ENCODE measurements at places on chromosomes 11 and 22.

DNA sequence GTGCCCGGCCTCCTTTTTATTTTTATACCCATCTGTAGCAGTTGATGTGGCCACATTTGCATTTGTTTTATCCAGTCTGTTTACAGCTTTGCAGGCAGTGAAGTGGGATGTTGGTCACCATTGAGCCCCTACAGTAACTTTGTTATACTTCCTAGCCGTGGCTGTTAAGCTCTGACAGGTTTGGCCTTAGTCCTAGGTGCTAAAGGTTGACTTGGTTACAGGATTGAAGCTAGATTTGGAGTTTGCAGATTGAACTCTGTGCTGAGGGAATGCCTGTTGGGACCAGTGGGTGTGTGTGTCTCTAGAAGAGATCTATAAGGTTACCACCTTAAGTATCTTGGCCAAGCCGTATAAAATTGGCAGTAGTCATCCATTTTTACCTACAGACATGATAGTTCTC lies 91.2 kb downstream of the PPP6R3 start:
- no peak for DNase-seq

- DNase-seq: no peak
Observed at GRCh38 chr22:23743303-23743705, 7.6 kb downstream of the ZNF70 start.

DNA sequence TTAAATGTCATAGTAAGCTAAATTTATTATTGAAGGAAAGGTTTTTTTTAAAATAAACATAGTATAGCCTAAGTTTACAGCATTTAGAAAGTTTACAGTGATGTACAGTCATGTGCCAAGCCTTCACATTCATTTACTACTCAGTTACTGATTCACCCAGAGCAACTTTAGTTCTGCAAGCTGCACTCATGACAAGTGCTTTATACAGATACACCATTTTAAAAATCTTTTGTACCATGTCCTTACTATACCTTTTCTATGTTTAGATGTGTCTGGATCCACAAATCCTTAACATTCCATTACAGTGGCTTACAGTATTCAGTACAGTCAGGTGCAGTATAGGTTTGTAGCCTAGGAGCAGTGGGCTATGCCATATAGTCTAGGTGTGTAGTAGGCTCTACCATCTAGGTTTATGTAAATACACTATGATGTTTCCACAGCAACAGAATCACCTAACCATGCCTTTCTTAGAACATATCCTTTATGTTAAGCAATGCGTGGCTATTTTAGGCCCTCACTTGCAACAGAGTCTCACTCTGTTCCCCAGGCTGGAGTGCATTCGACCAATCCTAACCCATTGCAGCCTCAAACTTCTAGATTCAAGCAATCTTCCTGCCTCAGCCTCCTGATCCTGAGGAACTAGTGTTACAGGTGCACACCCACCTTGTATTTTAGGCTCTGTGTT lies 79.5 kb upstream of the SLC25A18 start:
- DNase-seq: no peak

GRCh38 chr22:22691716-22692701 lies 47.6 kb downstream of the GGTLC2 start:
- no peak for DNase-seq

DNA sequence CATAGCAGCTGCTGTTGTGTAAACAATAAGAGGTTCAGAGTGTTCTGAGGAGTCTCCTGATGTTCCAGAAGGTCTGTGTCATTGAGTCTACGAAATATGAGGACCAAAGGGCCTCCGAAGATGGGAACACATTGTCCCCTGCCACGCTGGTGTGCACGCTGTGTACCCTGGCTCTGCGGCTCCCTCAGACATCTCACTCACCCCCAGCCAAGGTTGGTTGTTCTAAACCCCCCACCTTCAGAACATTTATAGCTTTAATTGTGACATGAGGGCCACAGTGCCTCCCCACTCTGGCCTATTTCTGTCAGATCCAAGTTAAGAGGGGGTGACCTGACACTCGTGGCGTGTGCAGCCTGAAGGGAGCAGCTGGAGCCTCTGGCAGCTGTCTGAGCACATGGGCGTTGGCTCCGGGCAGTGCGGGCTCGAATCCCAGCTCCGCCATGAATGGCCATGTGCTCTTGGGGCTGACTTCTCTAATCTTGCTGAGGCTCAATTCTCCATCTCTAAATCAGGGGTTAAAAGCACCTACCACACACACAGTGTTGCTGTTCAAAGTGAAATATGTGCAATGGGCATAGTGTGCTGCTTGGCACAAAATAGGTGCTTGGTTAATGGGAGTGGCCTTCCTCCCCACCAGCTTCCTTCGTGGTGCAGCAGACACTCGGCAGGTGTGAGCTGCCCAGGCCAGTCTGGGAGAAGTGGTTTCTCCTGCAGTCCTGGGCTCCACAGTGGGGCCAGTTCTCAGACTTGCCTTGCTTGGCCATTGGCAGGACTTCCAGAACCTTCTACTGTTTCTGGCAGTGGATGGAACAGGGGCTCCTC lies 39.7 kb upstream of the MICAL2 start:
- no peak for DNase-seq

DNA sequence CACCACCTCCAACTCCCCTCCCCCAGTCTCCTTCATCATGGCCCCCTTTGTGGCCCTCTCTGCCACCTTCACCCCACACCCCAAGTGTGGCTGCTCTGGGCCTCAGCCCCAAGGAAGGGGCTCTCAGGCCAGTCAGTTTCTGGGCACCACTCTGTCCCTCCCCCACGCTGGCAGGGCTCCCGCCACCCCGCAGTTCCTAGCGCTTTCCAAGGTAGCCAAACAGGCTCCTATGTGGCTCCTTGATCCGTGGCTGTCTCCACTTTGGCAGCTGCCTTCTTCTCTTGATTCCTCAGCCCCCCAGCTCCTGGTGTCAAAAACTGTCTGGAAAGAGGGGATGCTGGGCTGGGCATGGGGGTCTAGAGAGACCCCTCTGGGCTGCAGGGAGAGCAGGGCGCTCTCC lies 10.4 kb upstream of the CACNA1I start:
- DNase-seq: no peak

GRCh38 chr11:85718991-85719807 lies 33.2 kb upstream of the CCDC89 start:
- no peak for DNase-seq

DNA sequence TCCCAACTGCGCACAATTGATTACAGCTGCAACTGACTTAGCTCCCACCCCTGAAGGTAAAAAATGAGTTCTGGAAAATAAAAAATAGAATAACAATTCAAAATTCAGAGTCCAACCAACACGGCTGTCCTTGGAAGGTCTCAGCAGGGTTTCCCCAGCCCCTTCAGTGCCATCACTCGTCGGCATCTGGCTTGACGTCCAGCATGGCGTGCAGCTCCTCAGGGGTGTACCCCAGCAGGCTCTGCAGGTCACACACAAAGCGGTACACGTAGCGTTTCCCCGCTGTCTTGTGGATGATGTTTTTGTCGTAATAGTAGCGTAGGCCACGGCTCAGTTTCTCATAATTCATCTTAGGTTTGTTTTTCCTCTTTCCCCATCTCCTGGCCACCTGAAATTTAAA lies 125.2 kb downstream of the ETS1 start:
- DNase-seq: no peak

DNA sequence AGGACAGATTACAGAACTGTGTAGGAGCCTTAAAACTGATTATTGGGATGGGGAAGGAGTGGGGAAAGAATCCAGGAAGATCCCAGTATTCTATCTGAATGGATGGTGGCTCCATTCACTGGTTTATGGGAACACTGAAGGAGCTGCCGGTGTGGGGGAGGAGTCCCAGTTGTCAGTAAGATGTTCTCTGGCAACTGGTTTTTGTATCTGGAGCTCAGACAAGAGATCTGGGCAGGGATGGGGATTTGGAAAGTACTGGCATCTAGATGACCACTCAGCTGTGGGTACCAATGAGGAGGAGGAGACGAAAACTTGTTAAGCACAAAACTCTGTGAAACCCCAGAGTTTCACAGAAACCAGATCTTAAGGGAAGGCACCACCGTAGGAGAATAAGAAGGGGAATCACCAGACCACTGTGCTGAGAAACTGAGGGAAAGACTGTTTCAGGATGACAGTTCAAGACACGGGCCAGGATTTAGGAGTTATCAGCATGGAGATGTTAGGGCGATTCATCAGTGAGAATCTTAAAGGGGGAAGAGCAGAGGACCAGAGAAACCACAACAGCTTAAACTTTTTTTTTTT lies 28.1 kb downstream of the LDLRAD3 start:
- DNase-seq: no peak

DNA sequence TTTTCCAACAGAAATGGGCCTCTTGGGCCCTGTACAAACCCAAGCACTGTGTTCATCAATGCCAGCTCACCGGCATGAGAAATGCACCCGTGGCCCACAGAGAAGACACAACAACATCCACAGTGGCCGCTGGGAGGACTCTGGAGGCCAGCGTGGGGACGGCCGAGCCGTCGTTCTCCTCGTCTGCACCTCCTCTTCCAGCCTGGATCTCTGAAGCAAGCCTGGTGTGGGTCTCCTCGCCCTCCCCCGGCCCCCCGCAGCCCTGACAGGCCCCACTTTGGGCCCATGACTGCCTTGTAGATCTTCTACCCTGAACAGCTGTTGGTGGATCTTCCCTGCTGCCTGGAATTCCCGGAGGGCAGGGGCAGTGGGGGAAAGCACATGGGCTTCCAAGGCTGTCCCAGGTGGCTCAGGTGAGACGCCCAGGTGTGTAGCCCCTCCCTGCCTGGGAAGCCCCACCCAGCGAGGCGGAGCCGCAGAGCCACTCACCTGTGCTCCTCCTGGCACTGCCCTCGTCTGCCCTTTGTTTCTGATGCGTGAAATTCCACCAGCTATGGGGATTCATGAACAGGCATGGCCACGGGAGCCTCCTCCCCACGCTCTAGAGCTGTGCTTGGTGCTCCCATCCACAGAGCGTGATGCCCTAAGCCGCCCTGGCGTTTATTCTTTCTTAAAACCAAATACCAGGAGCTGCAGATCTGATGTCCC lies 225.9 kb downstream of the BRD1 start:
- DNase-seq: no peak

DNA sequence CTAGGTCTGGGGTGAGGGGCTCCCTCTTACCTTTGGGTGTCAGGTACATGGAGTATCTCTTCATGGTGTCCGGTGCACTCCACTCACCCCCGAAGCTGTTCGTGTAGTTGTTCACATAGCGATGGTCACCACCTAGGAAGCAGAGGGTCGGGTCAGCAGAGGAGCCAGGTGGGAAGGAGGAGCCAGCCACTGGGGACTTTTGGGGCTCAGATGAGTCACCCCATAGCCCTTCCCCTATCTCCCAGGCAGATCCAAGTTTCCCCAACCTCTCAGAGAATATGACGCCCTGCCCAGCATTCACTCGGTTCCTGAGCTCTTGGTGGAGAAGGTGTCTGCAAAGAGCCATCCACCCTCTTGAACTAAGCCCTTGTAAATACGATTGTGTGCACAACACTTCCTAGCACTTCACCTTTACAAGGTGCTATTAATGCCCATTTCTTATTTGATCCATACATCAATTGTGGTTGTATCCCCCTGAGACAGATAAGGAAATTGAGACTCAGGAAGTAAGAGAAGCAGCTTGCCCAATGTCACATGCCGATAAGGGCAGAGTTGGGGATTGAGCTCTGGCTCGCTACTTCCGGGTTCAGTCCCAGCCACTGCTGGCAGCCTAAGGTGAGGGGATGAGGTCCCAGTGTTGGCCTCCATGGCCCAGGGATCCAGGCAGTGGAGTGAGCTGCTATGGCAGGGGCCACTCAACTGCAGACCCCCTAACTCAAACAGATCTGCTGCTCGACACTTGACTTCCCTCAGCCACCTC lies 14.8 kb downstream of the TRIM29 start:
- no peak for DNase-seq

DNA sequence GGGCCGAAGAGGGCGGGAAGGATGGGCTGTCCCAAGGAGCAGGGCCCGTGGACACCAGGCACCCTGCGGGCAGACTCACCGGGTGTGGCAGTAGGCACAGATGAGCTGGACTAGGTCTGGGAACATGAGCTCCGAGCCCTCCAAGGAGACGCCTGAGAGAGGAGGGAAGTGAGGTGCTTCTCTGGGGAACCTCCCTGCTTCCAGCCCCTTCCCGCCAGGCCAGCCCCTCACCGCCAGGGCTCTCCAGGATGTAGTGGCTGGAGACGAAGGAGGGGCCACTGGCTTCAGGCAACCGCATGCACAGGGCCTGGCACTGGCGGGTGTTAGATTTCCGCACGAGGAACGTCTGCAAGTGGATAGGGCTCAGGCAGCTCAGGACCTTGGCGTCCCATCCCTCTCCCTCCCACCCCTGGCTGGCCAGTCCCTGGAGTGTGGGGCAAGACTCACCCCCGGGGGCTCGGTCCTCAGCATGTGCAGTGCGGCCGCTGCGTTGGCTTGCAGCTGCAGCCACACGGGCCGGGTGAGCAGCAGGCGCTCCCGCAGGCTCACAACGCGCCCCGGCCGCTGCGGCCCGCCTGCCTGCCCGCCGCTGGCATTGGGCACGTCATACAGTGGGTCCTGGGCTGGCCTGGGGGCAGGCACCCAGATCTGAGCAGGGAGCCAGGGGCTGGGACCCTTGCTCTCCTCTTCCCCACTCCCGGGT lies 552 bp downstream of the RIN1 start:
- DNase-seq: no peak

DNA sequence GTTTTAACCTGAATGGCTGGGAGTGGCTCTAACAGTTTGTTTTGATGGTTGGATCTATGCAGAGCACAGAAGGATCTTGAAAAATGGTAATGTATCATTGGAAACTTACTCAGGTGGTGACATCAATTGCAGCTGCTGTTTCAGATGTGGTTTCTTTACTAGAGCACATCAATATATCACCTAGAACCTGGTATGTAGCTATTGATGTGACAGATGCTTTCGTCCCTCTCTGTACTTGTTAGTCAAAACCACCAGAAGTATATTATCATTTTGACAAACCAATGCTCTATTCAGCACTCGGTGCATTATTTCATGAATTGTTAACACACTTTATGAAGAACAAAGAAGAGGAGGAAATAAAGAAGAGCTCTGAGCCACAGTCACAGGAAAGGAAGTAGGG lies 26.6 kb upstream of the SCN3B start:
- DNase-seq: no peak

DNA sequence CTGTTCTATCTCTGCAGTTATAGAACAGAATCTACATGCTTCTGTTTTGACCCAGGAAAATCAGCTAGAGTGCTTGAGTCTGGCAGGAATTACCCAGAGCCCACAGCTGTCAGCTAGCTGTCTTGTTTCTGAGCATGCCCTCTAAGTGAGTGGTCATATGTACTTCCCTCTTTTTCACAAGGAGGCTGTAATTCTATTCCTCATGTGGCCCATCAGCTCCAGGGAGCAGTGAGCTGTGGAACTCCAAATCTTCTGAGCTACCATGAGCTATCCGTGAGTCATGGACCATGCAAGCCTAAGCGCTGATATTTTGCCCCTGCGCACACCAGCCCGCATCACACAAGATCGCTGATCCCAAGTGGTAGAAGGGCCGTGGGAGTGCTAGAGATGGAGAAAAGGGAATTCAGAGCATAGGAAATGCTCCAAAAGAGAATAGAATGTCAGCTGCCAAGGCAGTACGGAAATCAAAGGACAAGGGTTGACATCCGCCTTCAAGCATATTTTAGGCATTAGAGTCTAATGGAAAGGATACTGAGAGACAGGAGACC lies 5.4 kb downstream of the FJX1 start:
- no peak for DNase-seq

DNA sequence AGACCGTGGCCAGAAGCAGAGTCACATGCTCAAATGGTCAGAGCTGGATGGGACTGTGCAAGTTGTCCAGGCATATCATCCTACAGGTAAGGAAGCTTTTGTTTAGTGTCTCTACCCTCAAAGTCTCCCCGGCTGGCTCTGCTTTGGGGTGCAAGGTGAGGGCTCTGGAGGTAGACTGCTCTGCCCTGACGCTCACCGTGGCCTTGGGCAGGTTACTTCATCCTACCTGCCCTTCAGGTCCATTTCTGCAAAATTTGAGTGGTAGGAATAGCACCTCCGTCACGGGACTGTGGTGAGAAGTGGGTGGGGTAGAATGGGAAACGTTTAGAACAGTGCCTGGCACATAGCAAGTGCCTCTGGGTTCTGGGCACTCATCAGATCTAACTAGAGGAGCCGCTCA lies 42.2 kb downstream of the NAT10 start:
- DNase-seq: no peak

Data from NCI-H748 treated with DMSO at 0.1 percent for 48 hours (cell line).